ENCODE measurements at places on chromosomes 1 and 21.

- no peak for DNase-seq
Observed at GRCh38 chr1:160081261-160081936, at the start of gene KCNJ9. Gene KCNJ9, plus strand, starts transcription at chr1:160081538. Its CDS starts 2,493 bp downstream, at chr1:160084031.

DNA sequence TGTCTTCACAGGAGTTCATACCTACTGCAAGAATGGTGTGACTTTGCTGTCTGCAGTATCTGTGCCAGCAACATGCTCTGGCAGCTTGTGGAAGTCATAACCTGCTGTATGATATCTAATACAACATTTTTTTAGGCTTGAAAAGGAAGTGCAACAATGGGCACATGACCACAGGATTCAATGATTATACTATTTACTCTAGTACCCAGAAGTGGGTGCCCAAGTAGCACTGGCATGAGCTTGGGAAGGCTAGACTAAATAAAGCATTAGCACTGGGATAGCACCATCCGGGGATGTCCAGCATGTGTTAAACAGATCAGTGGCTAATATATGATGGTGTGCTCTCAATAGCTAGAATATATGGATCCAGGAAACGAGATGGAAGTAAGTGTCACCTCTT lies 98.6 kb upstream of the PDE4B start:
- DNase-seq, result no peak

GRCh38 chr1:10856176-10856683 lies 59.8 kb upstream of the CASZ1 start:
- no peak for DNase-seq

DNA sequence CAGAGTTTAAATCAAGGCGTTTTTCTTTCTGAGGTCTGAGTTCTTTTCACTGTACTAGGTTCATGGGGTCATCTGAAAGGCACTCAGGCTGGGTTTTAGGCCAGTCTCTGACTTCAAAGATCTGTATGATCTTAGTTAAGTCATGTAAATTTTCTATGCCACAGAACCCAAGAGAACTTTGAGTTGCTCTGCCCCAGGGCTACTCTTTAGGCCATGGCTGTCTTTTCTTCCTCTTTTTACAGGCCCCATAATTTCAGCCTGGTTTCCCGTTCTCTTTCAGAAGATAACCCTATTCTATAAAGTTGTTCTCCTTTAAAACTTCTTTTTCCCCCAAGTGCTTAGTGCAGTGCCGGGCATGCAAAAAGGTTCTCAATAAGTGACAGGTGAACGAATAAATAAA lies 26.1 kb downstream of the METTL13 start:
- no peak for DNase-seq

DNA sequence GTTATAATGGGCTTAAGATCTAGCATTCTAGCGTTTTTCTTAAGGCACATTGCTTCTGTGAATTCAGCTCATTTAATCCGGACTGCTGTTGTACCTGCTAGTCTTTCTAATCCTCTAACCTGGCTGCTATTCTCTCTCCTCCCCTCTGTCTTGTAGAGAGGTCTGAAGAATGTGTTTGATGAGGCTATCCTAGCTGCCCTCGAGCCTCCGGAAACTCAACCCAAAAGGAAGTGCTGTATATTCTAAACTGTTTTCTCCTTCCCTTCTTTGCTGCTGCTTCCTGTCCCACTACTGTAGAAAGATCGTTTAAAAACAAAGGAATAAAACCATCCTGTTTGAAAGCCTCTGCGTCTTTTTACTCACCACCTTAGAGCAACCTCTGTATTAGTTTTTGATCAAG lies 37.3 kb downstream of the CDC42 start:
- DNase-seq, result peak; percentile 27

DNA sequence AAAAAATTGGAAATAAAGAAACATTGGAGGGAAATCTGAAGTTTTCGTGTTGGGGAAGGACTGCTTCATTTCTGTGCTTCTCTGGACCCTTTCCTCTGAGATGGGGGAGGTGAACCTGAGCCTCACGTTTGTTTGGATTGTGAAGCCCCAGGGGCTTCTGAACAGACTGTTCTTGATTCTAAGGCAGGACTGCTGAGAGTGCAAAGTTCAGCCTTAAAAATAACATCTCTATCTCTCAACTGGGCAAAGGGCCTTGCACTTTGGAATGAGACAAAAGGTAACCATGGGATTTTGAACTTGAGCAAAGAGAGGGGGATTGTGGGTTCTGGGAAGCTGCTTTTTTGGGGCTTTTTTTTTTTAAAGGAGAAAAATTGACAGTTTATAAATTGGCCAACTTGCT lies 45.0 kb downstream of the GPR88 start:
- DNase-seq, result no peak

- DNase-seq, result no peak
Observed at GRCh38 chr1:54112705-54113368, 40.0 kb downstream of the CDCP2 start.

- DNase-seq, result no peak
Observed at GRCh38 chr1:70934194-70934961, 113.2 kb downstream of the PTGER3 start.

DNA sequence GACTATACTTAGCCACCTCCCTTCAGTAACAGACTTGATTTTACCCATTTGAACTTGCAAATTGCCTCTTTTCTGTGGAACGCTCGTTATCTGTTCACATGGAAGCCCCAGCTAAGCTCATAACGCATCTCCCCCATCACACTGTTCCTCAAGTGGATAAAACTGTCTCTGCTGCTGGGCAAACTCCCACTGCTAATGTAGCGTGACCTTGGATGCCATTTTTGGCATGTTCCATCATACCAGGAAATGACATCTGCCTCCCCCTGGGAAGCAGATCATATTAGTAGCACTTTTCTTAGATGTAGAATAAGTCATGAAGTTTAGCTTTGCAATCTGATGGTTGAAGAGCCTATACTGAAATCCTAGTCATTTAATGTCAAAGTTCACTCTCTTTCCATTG lies 528.7 kb upstream of the PLXNA2 start:
- no peak for DNase-seq

- no peak for DNase-seq
Observed at GRCh38 chr1:155226910-155227260, 18.4 kb downstream of the MTX1 start.

DNA sequence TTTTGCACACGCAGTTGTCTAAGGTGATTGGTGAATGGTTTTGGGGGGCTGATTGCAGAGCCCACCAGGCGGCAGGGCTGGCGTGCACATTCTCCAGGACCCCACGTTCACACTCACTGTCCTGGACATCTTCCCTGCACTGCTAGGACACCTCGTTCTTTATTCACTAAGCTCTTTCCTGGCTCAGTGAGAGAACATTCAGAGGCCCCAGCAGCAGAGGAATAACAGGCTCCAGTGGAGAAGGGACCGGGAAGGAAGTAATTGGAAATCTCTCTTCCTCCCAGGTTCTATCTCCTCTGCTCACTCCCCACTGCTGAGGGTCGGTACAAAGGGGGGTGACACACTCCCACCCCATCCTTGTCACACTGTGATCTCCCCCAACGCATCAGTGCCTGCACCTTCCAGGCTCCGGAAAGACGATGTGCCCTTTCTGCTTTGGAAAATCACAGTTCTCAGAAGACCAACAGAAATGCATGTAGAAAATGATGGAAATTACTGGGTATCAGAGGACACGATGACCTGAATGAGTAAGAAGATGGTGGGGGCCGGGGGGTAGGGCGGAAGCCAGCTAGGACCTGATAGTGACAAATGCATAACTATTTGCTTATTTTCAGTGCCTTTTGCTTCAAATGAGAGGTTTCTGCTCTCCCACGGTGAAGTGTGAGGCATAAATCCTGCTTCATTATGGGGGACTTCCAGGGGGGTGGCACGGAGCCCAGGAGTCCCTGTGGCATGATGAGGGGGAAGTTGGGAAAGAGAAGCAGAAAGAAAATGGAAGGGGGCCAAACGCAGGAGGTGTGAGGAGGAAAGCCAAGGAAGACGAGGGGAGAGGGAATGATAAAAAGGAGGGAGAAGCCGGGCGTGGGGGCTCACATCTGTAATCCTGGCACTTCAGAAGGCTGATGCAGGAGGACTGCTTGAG lies 25.2 kb upstream of the KIF26B start:
- DNase-seq, result no peak

DNA sequence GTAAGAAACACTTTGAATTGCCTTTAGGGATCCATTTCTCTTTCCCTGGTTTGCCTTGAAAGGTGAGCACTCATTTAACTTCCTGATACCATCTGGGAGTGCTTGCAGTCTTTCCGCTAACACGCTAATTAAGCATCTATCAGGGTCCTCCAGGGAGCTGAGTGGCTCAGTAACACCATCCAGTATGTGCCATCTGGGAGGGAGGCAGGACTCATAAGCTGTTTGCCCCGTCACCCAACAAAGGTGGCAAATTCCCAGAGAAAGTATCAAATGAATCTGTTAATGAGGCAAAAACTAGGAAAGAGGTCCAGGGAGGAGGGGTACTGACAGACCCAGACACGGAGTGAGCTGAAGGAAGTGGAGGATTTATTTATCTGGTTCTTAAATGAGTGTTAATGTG lies 430.9 kb downstream of the HLX start:
- no peak for DNase-seq

- DNase-seq, result no peak
Observed at GRCh38 chr1:37265786-37266667, 208.4 kb upstream of the ZC3H12A start.

- no peak for DNase-seq
Observed at GRCh38 chr1:234620272-234621126, 10.5 kb upstream of the IRF2BP2 start.

DNA sequence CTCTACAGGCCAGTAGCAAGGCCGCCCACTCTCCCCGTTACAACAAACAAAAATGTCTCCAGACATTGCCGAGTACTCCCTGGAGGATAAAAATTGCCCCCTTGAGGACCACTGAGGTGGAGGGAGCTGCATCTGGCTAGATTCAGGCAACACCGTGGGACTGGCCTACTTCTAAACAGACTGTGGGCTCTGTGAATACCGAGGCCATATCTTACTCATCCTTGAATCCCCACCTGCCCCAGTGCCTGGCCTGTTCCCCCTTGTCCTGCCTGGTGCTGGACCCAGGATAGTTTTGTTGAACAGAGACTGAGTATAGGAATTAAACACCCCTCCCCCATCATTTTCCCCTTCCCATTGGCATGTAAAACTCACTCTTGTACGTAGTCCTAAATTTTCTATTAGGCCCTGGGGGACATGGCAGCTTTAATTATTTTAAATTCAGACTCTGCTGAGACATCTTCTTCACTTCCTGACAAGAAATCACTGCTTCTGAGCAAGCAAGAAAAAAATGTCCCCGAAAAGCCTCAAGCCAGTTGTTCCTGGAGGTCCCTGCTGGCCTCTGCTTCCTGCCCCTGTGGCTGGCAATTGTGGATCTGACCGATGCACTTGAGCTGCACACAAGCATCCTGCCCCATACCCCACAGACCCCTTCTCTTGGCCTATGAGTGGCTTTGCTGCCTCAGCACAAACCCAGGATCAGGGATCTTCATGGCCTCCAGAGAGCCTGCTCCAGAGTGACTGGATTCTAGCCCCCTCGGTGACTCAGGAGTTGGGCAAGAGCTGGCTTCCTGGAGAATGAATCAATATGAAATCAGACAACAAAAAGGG lies 111.0 kb downstream of the ACTL8 start:
- DNase-seq, result no peak

GRCh38 chr21:41419921-41420862 lies 5.8 kb upstream of the MX1 start:
- DNase-seq, result peak; percentile 67

DNA sequence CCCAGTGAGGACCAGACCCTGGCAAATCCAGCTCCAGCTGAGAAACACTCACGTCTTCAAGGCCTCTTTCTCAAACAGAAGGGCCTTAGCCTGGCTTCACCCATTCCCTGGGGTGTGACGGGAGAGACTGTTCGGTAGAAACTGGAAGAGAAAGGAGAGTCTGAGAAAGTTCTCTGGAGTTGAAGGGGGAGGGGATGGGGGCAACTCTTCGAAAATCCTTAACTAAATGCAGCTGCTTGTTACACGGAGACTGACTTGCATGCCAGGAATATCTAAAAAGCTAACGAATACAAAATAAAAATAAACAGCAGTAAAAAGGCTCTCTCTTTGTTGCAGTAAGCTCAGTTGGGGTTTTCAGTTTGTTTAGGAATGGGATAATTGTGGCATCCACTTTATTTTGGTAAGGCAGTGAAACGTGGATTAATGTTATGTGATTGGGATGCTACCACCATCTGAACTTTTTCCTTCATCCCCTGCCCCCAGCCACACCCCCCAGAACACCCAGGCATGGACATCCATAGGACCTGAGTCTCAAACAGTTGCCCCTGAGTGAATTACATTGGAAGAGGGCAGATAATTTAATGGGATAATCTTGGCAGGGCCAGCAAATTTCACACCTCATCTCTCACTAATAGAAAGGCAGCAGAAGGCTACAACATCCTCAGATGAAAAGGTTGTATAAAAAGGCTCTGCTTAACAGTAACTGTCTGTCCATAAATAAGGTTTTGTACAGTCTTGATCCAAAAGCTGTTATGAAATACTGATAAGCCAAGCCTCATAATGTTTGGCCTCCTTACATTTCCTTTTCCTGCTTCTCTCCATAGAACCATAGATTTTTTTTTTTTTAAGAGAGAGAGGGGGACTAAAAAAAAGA lies 5.8 kb downstream of the ROR1 start:
- no peak for DNase-seq

DNA sequence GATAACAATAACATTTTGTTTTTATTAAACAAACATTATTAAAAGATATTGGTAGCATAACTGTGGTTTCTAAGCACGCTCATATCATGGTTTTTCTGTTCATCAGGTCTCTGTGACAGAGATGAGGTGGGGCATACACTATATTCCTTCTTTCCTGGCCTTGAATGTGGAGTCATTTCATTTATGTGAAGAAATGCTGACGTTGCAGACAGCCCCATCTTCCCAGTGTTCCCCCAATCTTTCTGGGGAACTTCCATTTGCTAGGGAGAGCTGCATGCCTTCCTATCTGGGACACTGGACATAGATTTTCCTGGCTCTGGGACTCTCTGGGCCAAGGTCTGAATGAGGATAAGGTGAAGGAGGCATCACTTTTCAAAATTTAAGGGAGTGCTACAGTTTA lies 30.4 kb downstream of the PIGM start:
- no peak for DNase-seq

- no peak for DNase-seq
Observed at GRCh38 chr21:37843191-37843590, 73.1 kb downstream of the KCNJ6 start.

GRCh38 chr21:15436031-15436430 lies 293.8 kb upstream of the USP25 start:
- DNase-seq, result no peak

- no peak for DNase-seq
Observed at GRCh38 chr1:52530563-52531144, 22.2 kb downstream of the TUT4 start.

- no peak for DNase-seq
Observed at GRCh38 chr21:35893156-35893555, 167.2 kb downstream of the SETD4 start.

Measured in CD4-positive, alpha-beta T cell treated with Interleukin-10 for 1 hour (primary cell).